ENCODE measurements at places on chromosomes 6 and 20.

- peak; percentile 69 for DNase-seq
Observed at GRCh38 chr6:27157459-27158315, 89.8 kb upstream of the PRSS16 start.

DNA sequence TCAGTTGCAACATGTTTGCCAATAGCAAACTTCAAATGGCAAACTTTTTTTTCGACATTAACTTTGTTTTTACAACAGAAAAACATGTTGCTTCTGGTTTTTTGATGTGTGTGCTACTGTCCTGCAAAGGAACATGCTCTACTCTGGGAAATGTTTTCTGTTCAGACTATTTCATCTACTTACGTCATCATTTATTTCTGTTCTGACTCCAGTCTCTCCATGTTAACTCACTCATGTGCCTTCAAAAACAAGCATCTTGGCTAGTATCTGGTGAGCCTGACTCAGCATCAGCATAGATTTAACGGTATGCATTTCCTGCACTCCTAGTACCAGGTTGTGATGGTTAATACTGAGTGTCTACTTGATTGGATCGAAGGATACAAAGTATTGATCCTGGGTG lies 36.1 kb upstream of the MAP7 start:
- no peak for DNase-seq

DNA sequence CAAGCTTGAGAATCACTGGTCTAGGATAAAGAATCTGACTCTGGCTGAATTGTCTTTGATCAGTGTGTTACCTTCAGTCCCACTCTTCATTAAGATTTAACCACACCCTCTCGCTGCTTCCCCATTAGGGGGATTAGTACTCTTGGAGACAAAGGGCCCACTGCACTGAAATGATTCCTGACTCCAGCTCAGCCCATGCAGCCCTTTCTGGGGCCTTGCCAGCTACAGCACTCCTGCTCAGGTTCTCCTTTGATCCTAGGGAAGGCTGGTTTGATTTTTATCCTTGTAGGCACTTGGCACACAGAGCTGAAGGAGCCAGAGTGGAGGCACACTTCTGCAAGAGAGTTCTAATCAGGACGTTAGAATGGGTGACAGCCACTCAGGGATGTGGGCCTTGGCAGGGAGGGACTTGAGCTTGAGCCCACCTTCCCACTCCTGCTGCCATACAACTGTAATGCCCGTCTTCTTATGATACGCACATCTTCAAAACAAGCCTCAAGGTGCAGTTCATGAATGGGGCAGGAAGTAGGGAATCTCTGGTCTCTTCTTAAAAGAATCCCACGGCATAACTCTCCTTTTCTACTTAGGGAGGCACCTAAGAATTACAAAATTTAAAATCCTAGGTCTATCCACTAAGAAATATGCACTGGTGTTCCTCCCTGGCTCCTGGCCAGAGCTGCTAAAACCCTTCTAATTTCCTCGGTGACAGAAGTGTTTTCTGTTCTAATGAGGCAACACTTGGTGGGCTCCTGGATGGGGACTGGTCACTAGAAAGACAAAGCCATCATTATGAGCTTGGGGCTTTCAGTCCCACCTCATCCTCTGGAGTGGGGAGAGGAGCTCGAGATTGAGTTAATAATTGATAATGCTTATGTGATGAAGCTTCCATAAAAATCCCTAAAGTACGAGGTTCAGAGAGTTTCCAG lies 1.5 kb upstream of the SLA2 start:
- no peak for DNase-seq

DNA sequence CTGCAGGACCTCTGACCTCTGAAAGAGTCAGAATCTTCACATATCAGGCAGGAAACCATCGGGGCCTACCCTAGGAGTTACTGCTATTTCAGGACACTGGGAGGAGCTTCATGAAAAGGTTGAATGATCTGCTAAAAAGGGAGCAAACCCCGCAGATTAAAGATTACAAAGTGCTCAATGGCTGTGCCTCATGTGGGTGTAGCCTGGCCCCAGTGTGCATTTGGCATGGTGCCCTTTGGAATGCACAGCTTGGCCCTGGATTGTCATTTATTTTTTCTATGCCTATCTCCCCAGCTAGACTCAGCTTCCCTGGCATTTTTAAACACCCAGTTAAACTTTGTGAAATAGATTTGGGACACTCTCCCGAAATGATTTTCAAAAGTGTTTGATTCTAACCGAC lies 368.5 kb upstream of the SPTLC3 start:
- no peak for DNase-seq

DNA sequence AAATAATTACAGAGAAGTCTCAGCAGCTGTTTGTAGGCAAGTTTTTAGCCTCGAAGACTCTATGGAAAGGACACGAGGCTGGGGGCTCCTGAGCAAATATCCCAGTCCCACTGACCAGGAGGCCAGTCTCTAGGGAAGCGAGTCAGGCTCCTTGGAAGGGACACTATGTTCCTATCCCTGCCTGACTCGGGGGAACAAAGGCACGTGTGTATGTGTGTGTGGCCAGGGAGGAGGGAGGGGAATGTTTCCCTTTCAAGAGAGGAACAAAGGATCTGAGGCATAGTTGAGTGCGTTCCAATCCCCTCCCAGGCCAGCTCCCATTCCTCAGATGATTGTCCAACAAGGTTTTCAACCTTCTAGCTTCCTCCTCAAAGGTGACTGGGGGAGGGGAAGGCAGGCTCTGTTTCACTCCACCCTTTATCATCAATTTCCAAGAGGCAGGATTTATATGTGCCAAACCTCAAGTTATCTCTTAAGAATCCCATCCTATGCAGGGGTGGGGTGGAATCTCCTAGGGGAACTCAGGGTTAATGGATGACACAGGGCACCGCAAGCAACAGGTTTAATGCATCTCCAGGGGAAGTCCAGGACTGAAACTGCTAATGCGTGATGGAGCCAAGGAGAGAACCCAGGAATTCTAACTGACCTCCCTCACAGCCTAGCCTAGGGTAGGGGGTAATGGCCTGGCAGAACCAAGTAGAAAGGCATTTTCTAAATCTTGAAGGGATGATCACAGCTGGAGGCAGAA lies 9.9 kb downstream of the BCL2L1 start:
- no peak for DNase-seq

DNA sequence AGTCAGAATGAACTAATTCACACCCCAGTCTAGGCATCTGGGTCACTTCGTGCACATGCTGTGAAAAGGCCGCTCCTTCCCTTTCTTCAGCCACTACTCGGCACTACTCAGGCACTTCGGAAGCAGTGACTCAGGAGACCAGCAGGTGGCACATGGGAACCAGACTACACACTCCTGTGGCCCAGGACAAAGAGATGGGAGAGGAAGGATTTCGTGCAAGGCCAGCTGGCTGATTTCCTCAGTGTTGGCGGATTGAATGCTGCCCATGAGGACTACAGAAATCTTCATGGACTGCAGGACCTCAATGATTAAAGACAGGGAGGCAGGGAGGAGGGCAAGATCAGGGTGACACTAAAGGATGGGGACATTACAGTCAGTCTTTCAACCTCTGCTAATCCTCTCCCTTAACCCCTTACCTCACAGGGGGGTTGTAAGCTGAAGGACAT lies 117.8 kb upstream of the SPACA1 start:
- DNase-seq = peak; percentile 26

GRCh38 chr6:139763468-139764210 lies 389.2 kb upstream of the CITED2 start:
- no peak for DNase-seq

DNA sequence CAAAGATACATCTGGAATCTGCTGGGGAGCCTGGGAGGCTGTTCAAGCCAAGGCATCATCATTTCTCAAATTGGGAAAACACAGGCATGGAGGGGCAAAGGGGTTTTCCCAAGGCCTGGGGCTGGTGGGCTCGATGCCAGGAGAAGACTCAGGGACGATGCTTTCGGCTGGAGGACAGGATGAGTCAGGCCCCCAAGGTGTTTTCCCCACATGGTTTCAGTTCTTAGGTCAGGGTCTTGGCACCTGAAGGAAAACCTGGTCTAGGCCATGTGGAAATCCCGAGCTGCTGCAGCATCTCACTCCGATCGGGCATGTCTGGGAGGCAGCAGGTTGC lies 348.1 kb downstream of the CDC5L start:
- DNase-seq = no peak

DNA sequence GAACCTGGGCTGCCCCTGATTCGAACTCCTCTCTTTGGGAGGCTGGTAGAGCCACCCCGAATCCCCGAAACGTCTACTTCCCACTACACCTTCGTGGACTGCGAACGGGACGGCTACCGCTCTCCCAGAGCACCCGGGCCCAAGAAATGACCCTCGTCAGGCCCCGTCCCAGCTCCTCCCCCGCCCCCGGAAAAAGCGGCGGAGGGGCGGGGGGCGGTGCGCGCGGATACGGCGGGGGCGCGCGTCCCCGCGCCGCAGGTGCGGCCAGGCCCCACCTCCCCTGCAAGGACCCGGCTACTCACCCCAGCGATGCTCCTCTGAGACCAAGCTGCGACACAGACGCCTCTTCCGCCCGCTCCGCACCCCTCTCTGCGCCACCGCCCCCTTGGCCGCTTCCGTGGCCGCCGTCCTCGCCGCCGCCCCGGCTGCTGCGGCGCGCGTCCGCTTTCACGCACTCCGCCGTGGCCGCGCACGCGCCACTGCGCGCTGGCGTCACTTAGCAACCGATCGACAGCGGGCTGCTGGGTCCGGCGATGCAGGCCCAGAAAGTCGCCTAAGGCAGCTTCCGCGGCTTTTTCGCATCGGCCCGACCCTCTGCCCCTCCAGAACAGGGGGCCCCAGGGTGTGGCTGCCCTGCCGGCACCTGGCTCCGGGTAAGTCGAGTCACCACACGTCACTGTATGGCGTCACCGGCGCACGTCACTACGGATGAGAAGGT lies at the start of gene BTBD9:
Gene BTBD9, minus strand, starts transcription at position 432 of the 718 bp plus-strand sequence.
- peak; percentile 38 for DNase-seq

DNA sequence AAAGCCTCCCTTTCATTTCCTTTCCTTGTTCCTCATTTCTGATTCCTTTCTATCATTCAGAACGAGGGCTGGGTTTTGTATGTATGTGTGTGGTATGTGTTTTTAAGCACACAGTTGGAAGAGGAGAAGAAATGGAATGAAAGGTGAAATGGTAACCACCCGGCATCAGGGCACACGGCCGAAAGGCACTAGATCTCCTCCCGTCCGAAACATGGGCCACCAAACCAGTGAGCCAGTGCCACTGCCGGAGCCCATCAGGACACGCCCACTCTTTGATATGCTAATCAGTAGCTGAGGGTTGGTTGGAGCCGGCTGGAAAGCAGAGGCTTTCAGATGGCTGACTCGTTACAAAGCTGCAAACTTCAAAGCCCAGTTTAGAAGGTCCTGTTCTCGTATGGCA lies 228.6 kb upstream of the JARID2 start:
- no peak for DNase-seq

DNA sequence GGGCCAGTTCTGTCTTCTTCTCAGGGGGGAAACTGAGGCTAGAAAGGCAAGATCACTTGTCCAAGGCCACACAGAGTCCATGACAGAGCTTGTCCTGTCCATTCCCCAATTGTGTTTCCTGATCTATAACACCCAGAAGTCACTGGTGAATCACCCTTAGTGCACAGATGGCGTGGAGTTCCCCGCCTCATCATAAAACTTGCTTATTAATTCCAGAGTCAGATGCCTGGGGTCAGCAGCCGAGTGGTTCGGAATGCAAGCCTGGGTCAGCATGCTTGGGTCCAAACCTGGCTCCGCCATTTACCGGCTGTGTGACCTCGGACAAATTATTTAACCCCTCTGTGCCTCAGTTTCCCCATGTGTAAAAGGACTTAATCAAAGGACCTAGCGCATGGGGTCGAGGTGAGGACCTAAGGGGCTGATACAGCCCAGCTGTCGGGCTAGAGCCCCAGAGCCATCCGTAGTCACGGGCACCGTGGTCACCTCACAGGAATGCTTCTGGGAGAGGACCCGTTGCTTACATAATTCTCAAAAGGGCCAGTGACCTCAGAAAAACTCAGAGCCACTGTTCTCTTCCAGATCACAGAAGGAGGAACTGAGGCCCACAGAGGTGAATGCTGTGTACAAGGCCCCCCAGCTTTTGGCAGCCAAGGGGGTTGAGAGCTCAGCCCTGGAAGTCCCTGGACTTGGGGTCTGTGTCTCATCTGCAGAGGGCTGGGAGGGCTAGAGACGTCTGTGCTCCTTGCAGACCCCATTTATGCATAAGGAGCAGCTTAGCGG lies 1.4 kb upstream of the ZBP1 start:
- DNase-seq = no peak

- DNase-seq = no peak
Observed at GRCh38 chr6:2800552-2801316, 35.5 kb downstream of the WRNIP1 start.

Data from activated CD8-positive, alpha-beta memory T cell treated with anti-CD3 and anti-CD28 coated beads for 1 hour (primary cell).